ENCODE measurements at places on chromosomes 6 and 20. TPM values are rescaled to one million over a fixed set of nuclear protein-coding genes. Genes with fewer than 3 reads are reported as not detected.

GRCh38 chr20:37193226-37193625, 13.9 kb upstream of the MROH8 start:
- DNase-seq: no peak

The BNIP5 gene
- polyA plus RNA-seq: not detected

The STMND1 gene
- polyA plus RNA-seq: not detected

The OPRL1 gene
- 0.67 TPM for polyA plus RNA-seq

- no peak for DNase-seq
Observed at GRCh38 chr6:24227556-24227955, 101.5 kb downstream of the NRSN1 start.

The OLIG3 gene
- not detected for polyA plus RNA-seq

DNA sequence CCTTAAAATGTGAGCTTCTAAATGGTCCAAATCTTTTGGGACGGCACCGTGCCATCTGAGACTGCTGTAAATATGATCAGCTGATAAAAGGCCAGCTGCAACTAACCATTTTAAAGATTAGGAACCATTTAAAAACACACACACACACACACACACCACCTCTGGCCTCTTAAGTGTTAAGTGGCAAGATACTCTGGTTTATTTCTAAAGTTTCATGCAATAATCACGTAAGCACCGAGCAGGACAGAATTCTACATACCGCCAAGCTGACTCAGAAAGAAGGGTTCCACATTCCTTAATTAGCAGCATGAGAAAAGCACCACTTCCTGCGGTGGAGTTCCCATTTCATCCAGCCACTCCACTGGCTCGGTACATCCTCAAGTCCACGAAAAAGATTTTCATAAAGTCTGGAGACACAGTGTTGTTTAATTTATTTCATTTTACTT, 17.8 kb upstream of the ZNF217 start:
- DNase-seq: no peak

GRCh38 chr20:45346291-45346718, 1.9 kb downstream of the SDC4 start:
- no peak for DNase-seq

The SUMO4 gene
- polyA plus RNA-seq: not detected

The IFT52 gene
- polyA plus RNA-seq: 28.9 TPM

- DNase-seq: no peak
Observed at GRCh38 chr20:44324343-44324742, 12.5 kb upstream of the R3HDML start.

The CST5 gene
- polyA plus RNA-seq: not detected

GRCh38 chr20:49306903-49307620, 29.2 kb upstream of the ZNFX1 start:
- DNase-seq: no peak

The NHLRC1 gene
- polyA plus RNA-seq: 2.4 TPM

DNA sequence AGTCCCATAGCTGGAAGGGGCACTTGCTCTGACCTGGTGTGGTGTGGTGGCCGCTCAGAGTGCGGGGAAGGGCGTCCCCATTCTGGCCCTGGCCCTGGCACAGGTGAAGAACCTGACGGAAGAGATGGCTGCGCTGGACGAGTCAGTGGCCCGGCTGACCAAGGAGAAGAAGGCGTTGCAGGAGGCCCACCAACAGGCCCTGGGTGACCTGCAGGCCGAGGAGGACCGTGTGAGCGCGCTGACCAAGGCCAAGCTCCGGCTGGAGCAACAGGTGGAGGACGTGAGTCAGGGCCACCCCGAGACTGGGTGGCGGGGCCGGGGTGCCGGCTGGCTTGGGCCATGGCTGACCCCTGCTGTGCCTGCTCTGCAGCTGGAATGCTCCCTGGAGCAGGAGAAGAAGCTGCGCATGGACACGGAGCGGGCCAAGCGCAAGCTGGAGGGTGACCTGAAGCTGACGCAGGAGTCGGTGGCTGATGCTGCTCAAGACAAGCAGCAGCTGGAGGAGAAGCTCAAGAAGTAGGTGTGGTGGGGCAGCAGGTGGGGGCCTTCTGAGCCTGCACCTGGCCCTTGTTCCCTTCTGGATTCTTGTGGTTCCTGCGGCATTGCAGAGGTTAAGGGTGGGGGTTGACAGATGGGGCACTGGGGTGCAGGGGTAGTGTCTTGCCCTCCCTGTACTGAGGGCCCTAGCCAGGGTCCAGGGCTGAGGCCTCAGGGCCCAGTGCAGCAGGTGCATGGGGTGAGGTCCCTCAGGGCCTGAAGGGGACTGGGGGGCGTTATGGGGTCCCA, 40.8 kb downstream of the MYH7B start:
- no peak for DNase-seq

DNA sequence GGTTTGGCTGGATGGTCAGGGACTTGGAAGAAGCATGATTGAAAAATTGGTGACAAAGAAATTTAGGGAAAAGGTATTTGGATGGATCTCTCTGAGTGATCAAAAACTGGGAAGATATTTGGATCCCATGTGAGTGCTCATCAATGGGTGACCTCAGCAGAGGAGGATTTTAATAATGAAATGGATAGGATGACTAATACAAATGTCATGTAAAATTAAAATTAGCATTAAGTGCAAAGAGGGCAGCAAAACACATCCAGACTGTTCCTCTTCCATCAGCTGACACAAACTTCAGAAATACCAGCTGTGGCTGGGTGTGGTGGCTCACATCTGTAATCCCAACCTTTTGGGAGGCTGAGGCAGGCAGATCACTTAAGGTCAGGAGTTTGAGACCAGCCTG, 151.7 kb downstream of the THBS2 start:
- no peak for DNase-seq

The RIPOR3 gene
- 15.0 TPM for polyA plus RNA-seq

- DNase-seq: no peak
Observed at GRCh38 chr6:111874025-111874415, 768 bp upstream of the FYN start.

GRCh38 chr6:28940858-28941683, 17.3 kb upstream of the TRIM27 start:
- peak; percentile 86 for DNase-seq

- DNase-seq: no peak
Observed at GRCh38 chr20:36167902-36168503, 13.5 kb downstream of the EPB41L1 start.

- no peak for DNase-seq
Observed at GRCh38 chr6:100267721-100268123, 197.0 kb downstream of the SIM1 start.

The PNLDC1 gene
- 0.15 TPM for polyA plus RNA-seq

GRCh38 chr6:81786150-81786549, 33.7 kb upstream of the TENT5A start:
- no peak for DNase-seq

The NRN1 gene
- polyA plus RNA-seq: 22.7 TPM

GRCh38 chr20:33871362-33871761, 60.2 kb downstream of the CHMP4B start:
- no peak for DNase-seq

GRCh38 chr6:37515712-37516075, 16.0 kb upstream of the CCDC167 start:
- DNase-seq: no peak

The OR2H1 gene
- polyA plus RNA-seq: not detected

DNA sequence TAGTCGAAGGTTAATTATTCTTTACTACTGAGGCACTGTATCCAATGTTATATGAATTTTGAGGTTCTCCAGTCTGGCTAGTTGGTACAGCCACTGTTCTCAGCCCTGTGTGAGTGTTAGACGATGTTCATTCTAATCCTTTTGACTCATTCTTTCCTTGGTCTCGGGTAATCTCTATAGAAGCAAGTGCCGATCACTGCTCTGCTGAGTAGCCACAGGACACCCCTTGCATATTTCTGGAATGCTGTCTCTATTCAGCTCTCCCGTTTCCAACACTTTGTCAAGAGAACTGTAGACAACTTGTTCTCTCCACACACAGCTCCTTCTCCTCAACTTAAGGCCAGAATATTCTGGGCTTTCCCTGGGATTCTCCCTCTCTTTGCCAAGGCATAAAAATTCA, 42.4 kb upstream of the PLCB1 start:
- DNase-seq: no peak

The TPBG gene
- polyA plus RNA-seq: 88.7 TPM

DNA sequence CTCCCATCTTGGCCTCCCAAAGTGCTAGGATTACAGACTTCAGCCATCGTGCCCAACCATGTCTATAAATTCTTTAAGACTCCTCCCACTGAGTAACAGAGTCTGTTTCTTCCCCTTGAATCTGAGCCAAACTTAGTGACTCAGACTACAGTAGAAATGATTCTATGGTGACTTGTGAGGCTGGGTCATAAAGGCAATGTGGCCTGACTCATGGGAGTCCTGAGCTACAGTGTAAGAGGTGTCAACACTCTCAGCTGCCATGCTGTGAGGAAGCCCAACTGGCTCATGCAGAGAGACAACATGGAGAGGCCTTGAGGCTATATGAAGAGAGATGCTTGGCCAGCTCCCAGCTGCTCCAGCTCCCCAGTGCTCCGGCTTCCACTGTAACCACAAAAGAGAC, 5.2 kb upstream of the NRSN2 start:
- DNase-seq: no peak

Measured in urinary bladder (tissue), 4 donors.